ENCODE measurements at places on chromosomes 4 and X. TPM values are rescaled to one million over a fixed set of nuclear protein-coding genes. Genes with fewer than 3 reads are reported as not detected.

The SLIT2 gene
- total RNA-seq: not detected

The CXCL1 gene
- 0.56 TPM for total RNA-seq

DNA sequence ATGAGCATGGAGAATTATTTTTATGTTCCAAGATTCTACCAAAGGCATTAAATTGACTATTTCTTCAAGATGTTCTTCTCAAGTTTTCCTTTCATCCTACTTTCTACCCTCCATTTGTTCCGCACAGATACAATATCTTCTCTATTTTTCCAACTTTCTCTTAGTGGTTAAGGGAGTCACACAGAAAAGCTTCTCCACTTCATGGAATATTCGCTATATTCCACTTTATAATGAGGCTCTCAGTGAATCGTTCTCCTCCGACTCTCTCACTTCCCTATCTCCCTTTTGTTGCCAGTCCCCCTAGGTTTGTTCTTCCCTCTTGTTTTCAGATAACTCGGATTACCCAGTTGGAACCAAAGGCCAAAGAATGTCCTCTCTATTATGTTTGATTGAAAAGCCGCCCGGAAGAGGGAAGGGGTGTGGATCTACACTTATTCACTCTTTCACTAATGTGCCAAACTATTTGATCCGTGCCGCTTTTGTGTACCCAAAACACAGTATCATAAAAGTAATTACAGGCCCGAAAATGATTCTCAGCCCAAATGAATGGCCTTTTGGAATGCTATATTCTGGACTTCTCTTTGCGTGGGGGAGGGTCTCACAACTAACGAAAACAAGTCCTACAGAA, 1.2 kb downstream of the SH3D19 start:
- H3K27ac ChIP-seq: no peak overlapping the region
- no peak overlapping the region for H3K4me3 ChIP-seq
- H3K27me3 ChIP-seq: no peaks in the 10 kb centered on the region
- H3K4me1 ChIP-seq: no peaks in the 10 kb centered on the region
- DNase-seq: no peak

DNA sequence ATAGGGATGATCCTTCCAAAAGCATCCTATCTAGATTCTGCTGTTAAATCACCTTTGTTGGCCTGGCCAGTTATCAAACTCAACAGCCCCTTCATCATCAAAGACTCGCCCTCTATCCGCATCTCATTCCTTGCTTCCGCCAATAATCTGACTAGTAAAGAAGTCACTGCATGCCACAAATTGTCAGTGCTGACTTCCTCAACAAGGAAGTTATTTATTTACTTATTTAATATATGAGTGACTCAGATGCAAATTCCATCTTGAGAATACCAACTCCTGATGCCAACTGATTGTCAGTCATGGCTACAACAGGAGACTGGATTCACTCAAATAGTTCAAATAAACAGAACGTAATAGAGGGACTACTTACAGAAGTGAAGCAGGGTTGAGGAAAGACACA, 283.8 kb downstream of the TRIML1 start:
- H3K4me3 ChIP-seq: no peak overlapping the region
- no peaks in the 10 kb centered on the region for H3K4me1 ChIP-seq
- DNase-seq: no peak
- no peaks in the 10 kb centered on the region for H3K36me3 ChIP-seq

DNA sequence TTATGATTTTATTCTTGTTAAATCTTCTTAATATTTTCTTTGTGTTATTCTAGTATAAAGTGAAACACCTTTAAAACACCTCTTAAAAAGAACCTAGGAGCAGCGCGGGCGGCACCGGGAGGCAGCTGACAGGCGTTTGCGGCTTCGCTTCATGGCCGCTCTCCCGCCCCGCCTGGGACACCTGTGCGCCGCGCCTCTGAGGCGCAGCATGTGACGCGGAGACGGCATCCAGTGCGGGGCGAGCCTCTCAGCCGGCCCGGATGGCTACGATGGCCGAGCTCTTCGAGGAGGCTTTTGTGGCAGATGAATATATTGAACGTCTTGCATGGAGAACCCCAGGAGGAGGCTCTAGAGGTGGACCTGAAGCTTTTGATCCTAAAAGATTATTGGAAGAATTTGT, 1592.7 kb downstream of the TECRL start:
- no peaks in the 10 kb centered on the region for H3K4me1 ChIP-seq
- no peaks in the 10 kb centered on the region for H3K27me3 ChIP-seq
- H3K27ac ChIP-seq: no peak overlapping the region
- H3K36me3 ChIP-seq: no peaks in the 10 kb centered on the region
- DNase-seq: no peak

DNA sequence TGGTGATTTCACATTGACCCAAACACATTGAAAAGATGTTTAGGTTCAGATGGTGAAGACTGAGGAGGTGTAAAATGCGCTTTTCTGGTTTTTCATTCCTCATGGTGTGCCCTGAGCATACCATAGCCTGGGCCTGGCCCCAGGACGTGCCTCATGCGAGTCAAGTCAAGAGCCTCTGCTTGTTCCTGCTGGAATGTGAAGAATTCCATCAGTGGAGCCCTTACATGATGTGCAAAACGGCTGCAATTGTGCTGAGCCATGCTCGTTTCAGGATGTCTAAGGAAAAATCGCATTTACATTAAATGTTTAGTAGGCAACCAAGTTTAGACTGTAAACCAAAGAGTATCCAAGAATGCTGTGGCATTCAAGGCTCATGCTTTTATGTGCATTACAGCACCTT, 34.9 kb downstream of the GYG2 start:
- no peaks in the 10 kb centered on the region for H3K4me1 ChIP-seq
- no peaks in the 10 kb centered on the region for H3K36me3 ChIP-seq
- H3K4me3 ChIP-seq: no peak overlapping the region
- H3K27me3 ChIP-seq: no peaks in the 10 kb centered on the region
- no peak for DNase-seq

DNA sequence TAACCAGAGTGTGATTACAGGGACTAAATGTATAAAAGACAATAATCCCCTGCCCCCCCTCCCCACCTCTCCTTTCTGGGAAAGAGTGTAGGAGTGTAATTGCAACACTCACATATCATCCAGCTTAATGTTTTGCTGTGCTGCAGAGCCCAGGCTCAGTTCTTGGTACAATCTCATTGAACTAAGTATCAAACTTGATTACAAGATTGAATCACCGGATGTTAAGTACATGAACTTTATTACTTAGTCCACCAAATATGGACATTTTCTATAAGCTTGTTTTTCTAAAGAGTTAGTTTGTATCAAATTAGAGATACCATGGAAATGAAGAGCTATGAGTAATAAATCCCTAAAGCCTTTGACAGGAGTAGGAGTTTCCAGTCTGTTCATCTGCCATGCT, 559.1 kb downstream of the ZNF674 start:
- no peak for DNase-seq
- no peaks in the 10 kb centered on the region for H3K36me3 ChIP-seq
- no peak overlapping the region for H3K4me3 ChIP-seq
- no peaks in the 10 kb centered on the region for H3K27me3 ChIP-seq
- no peak overlapping the region for H3K27ac ChIP-seq
